ENCODE measurements at places on chromosomes 12 and 14.

DNA sequence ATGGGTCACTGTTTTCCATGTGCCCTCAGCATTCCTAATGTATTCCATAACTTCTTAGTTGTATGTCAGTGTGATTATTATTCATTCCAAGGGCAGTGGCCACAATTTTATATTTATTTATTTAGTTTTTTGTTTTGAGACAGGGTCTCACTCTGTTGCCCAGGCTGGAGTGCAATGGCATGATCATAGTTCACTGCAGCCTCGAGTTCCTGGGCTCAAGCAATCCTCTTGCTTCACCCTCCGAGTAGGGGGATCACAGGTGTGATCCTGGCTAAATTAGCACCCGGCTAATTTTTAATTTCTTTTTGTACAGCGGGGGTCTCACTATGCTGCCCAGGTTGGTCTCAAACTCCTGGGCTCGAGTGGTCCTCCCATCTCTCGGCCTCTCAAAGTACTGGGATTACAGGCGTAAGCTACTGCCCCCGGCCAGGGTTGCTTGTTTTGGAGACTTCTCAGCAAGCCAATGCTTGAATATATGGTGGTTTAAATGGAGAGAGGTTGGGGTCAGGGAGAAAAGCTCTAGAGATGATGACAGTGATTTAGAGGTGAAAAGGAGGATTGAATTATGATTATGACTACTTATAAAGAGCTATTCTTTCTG, 7.6 kb downstream of the GPRC5A start:
- no peak for DNase-seq

DNA sequence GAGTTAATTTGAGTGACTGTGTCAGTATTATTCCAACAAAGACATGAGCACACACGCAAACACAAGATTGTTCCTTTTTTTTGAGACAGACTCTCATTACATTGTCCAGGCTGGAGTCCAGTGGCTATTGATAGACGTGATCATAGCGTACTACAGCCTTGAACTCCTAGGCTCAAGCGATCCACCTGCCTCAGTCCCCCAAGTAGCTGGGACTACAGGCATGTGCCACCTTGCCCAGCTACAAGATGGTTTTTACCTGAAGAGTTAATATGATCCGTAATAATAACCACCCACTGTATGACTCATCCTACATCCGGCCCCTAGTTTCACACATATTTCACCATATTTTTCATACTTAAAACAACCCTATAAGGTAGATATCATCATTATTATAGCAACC, 26.8 kb downstream of the BCAT1 start:
- DNase-seq = no peak

- DNase-seq = no peak
These were observed 155.5 kb downstream of the PRKCH start for GRCh38 chr14:61476754-61477410.

DNA sequence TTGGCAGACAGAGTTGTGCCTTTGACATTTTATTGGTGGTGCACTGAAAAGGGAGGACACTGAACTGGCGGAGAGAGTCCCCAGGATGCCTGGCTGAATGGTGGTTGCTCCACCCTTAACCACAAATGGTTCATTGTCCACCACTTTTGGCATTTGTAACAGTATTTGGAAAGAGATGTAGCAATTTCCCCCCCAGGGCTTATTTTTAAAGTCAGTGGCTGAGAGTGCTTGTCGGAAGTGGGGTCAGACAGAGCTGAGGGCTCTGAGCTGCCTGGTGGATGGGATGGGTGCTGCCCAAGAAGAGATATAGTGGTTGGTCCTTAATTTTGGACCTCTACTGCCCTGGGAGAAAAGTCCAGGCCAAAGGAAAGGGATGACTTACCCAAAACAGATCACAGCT, 31.5 kb upstream of the FGF6 start:
- DNase-seq = no peak

- DNase-seq = no peak
These were observed at the start of gene PRICKLE1 for GRCh38 chr12:42589465-42590329. PRICKLE1 (minus strand) TSS chr12:42589746; CDS start chr12:42472516, 117,230 bp downstream.

GRCh38 chr12:94706250-94706661, 55.9 kb upstream of the TMCC3 start:
- no peak for DNase-seq

DNA sequence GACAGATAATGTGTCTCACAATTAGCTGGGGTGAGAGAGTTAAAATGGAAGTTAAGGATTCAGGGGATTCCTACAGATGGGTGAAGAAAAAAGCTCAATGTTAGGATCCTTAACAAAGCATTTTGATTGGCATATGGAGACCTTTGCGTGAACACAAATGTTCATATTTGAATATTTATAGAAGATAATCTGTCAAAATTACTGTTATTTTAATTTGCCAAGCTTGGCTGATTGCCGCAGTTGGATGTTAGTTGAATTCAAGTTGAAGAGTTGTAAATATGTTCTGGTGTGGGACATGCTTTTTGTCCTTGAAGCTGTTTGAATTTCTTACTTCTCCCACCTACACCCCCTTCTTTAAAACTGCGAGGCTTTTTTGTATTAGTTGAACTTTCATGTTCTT, 91.2 kb downstream of the FUT8 start:
- DNase-seq = no peak

DNA sequence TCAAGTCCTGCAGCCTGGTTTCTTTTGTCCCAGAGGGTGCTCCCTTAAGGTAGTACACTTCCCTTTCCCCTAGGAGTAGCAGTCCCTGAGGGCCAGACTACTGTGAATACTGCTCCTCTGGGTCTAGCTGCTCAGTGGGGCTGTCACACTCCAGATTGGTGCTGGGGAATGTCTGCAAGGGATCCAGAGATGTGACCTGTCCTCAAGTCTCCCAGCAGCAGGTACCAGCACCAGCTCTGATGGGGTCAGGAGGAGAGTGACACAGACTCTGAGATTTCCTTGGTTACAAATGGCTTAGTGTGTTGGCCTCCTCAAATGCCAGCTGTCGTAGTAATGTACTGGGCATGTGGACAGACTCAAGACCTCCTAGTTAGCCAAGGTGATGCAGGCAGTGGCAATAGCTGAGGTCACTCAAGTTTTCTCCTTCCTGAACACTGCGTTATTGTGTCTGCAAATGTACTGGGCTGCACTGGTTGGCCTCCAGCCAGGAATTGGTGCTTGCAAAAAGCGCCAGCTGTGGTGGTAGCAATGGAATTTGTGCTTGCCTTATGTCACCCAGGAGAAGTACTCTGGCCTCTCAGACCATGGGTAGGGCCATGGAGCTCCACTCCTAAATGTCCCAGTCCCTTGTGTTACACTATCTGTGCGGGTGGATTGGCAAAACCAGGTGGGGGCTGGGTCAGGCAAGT, 36.4 kb upstream of the AEBP2 start:
- no peak for DNase-seq

GRCh38 chr14:100569734-100570286, 17.4 kb downstream of the BEGAIN start:
- no peak for DNase-seq

GRCh38 chr14:68217791-68218340, 398.3 kb downstream of the RAD51B start:
- no peak for DNase-seq

DNA sequence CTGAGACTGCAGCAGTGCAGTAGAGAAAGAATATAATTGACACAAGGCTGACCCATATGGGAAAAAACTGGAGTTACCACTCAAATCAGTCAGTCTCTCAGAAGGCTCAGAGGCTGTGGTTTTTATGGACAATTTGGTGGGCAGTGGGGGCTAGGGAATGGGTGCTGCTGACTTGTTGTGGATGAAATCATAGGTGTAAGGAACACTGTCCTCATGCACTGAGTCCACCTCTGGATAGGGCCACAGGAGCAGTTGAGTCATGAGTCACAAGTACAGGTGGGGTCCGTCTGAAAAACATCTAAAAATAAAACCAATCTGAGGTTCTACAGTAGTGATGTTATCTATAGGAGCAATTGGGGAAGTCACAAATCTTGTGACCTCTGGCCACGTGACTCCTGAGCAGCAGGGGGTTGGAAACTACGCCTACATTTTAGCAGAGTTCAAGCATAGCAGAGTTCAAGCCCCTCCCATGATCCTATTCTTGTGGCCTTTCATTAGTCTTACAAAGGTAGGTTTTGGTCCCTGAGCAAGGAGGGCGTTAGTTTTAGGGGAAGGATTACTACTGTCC, 18.1 kb upstream of the SGPP1 start:
- DNase-seq = no peak

GRCh38 chr14:103770902-103771301, 55.3 kb downstream of the ZFYVE21 start:
- no peak for DNase-seq

DNA sequence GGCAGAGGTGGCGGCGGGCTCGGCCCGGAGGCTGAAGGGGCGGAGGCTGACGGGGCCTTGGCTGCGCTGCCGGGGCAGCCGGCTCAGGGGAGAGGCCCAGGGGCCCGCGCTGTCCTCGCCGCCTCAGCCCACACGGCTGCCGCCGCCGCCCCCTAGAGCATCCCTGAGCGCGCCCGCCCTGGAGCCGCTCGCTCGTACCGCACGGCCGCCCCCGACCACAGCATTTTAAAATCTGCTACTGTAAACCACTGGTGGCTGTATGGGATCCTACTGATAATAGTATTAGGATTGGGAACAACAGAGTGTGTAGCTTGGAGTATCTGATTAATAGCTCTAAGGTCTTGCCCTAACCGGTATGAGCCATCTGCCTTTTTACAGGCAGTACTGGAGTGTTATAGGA, 22.2 kb upstream of the EDDM3A start:
- no peak for DNase-seq

DNA sequence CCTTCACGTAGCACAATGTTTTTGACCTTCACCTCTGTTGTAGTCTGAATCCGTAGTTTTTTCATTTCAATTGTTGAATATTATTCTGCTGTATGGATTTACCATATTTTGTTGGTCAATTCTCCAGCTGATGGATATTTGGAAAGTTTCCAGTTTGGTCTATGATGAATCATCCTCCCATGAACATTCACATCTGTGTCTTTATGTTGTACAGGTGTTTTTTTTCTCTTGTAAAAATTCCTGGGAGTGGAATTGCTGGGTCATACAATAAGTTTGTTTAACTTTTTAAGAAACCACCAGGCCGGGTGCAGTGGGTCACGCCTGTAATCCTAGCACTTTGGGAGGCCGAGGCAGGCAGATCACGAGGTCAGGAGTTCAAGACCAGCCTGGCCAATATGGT, 36.7 kb upstream of the GNG2 start:
- DNase-seq = no peak

DNA sequence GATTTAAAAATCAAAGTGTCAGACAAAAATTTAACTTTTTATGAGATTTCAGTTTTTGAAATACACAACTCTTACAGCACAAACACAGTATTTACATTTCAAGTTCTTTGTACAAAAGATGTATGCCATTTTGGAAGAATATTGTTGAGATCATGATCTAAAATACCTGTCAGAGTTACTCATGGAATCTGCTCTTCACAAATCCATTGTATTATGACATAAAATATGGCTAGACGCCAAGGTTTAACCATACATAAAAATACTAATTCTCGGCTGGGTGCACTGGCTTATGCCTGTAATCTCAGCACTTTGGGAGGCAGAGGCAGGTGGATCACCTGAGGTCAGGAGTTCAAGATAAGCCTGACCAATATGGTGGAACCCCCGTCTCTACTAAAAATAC, 6.2 kb upstream of the SYCP3 start:
- no peak for DNase-seq

DNA sequence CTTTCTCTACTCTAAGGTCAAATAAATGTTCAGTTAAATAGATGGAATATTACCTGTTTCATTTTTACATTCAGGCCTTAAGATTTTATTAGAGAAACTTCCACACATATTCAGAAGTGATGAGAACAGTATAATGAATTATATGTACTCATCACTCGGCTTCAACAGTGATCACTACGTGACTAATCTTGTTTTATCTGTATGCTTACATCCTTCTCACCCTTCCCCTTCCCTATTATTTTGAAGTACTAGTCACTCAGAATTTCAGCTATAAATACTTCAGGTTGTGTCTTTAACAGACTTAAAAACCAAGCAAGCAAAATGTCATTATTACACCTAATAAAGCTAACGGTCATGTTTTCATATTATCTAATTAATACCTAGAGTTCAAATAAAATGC, 34.9 kb downstream of the ETV6 start:
- no peak for DNase-seq

DNA sequence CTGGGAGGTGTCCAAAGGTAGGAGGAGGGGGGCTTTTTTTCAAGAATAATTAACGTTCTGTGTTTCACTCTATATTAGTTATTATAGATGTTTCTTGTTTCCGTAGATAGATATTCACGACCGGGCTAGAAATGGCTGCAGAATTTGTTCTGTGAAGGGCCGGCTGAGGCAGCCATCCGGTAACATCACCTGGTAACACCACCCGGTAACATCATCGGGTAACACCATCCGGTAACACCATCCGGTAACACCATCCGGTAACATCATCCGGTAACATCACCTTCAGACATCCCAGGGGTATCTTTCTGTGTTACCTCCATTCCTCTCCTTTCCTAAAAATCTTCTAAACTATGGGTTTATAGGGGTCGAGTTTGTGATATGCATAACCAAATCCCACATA, 1336.7 kb upstream of the TMEM132C start:
- DNase-seq = no peak
